Mesothelial cell of epicardium (in vitro differentiated cells): ENCODE measurements at places on chromosomes 2 and 18.

DNA sequence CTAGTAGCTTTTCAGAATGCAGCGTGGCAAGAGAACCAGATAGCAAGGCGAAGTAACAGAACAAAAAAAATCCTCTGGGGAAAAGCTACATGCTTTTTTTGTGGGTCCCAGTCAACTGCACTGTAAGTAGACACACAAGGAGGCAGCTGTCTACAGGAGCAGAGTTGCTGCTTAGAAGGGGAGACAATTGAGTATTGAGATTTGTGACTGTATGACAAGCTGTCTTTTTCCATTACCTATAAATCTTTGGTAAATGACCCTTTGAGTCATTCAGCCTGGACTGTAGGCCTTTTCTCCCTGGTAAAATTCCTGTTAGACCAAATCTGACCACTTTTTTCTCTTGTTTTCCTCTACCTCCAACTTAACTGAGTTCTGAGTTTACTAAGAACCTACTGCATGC lies 144.1 kb upstream of the FOSL2 start:
- peaks cover 1% of the 10 kb centered on the region for H3K36me3 ChIP-seq
- no peak for DNase-seq
- H3K27ac ChIP-seq = no peak overlapping the region
- H3K27me3 ChIP-seq = no peaks in the 10 kb centered on the region
- peaks cover 10% of the 10 kb centered on the region for H3K4me1 ChIP-seq
- H3K4me3 ChIP-seq = no peak overlapping the region

DNA sequence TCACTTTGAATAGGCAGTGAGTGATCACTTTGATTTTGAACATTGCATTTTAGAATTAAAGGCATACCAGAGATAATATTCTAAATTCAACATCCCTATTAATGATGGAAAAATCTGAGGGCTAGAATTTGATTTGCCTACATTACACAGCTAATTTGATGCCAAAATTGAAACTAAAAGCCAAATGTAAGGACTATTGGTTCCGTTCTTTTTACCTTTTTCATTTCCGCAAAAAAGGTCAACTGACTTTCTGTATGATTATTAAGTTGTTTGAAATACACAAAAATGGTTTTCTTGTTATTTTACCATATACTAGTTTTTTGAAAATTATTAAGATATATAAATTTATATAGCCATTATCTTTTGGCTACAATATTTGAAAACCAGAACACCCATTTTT lies 117.5 kb downstream of the SCN3A start:
- peaks cover 8% of the 10 kb centered on the region for H3K36me3 ChIP-seq
- H3K27me3 ChIP-seq = no peaks in the 10 kb centered on the region
- no peak overlapping the region for H3K4me3 ChIP-seq
- DNase-seq = no peak
- H3K27ac ChIP-seq = no peak overlapping the region

DNA sequence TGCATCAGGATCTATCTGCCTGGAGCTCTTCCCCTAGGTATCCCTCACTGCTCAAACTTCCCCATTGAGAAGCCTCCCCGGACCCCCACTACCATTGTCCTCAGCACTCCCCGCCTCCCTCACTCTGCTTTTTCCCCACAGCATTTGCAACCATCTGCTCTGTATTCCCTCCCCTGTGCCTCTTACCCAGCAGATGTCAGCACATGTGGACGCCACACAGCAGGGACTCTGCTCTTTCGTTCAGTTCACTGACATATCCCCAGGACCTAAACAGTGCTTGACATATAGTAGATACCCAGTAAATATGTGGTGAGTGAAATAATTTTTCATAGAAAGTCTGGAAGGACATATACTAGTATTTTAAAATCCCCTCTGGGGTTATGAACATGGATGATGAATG lies 101.1 kb downstream of the TMEM247 start:
- H3K27ac ChIP-seq = no peak overlapping the region
- no peaks in the 10 kb centered on the region for H3K27me3 ChIP-seq
- H3K4me3 ChIP-seq = no peak overlapping the region
- peaks cover 44% of the 10 kb centered on the region for H3K36me3 ChIP-seq
- DNase-seq = no peak

GRCh38 chr2:146349334-146349733 lies 1495.5 kb upstream of the ACVR2A start:
- peaks cover 3% of the 10 kb centered on the region for H3K27me3 ChIP-seq
- H3K27ac ChIP-seq = no peak overlapping the region
- no peak overlapping the region for H3K4me3 ChIP-seq
- H3K4me1 ChIP-seq = peaks cover 4% of the 10 kb centered on the region

- no peak overlapping the region for H3K27ac ChIP-seq
- H3K27me3 ChIP-seq = no peaks in the 10 kb centered on the region
- no peak for DNase-seq
- H3K4me1 ChIP-seq = no peaks in the 10 kb centered on the region
- peaks cover 4% of the 10 kb centered on the region for H3K36me3 ChIP-seq
Measured at GRCh38 chr18:47779381-47779780, 151.1 kb downstream of the SMAD2 start.

- no peak overlapping the region for H3K4me3 ChIP-seq
- H3K27me3 ChIP-seq = no peaks in the 10 kb centered on the region
- H3K4me1 ChIP-seq = peaks cover 33% of the 10 kb centered on the region
- no peak for DNase-seq
- no peak overlapping the region for H3K27ac ChIP-seq
Measured at GRCh38 chr2:85323351-85323987, 4.3 kb downstream of the TGOLN2 start.
